ENCODE measurements at places on chromosomes 1 and 21. TPM values are rescaled to one million over a fixed set of nuclear protein-coding genes. Genes with fewer than 3 reads are reported as not detected.

DPT gene
- 21.7 TPM for total RNA-seq

ST6GALNAC3 gene
- total RNA-seq = 18.9 TPM

MASP2 gene
- total RNA-seq = not detected

HTR6 gene
- total RNA-seq = not detected

LCE2B gene
- total RNA-seq = not detected

FAM151A gene
- total RNA-seq = not detected

MIXL1 gene
- total RNA-seq = not detected

MIER1 gene
- total RNA-seq = 40.6 TPM

DISP3 gene
- not detected for total RNA-seq

GRCh38 chr1:9443913-9444445 is 95.3 kb upstream of the SLC25A33 start:
- H3K36me3 ChIP-seq = no peaks in the 10 kb centered on the region
- H3K4me3 ChIP-seq = no peak overlapping the region
- peaks cover 27% of the 10 kb centered on the region for H3K4me1 ChIP-seq
- H3K27ac ChIP-seq = no peak overlapping the region
- no peaks in the 10 kb centered on the region for H3K27me3 ChIP-seq
- no peak for DNase-seq

- DNase-seq = peak; percentile 53
- peaks cover 71% of the 10 kb centered on the region for H3K27me3 ChIP-seq
- no peaks in the 10 kb centered on the region for H3K36me3 ChIP-seq
- no peak overlapping the region for H3K27ac ChIP-seq
- H3K4me3 ChIP-seq = no peak overlapping the region
- H3K4me1 ChIP-seq = peaks cover 10% of the 10 kb centered on the region
Observed at GRCh38 chr21:39611551-39612190, 1.1 kb upstream of the B3GALT5 start.

GRCh38 chr1:111909030-111909429 is 80.4 kb downstream of the KCND3 start:
- H3K36me3 ChIP-seq = no peaks in the 10 kb centered on the region
- no peaks in the 10 kb centered on the region for H3K27me3 ChIP-seq
- DNase-seq = no peak
- H3K27ac ChIP-seq = no peak overlapping the region
- no peak overlapping the region for H3K4me3 ChIP-seq

DNA sequence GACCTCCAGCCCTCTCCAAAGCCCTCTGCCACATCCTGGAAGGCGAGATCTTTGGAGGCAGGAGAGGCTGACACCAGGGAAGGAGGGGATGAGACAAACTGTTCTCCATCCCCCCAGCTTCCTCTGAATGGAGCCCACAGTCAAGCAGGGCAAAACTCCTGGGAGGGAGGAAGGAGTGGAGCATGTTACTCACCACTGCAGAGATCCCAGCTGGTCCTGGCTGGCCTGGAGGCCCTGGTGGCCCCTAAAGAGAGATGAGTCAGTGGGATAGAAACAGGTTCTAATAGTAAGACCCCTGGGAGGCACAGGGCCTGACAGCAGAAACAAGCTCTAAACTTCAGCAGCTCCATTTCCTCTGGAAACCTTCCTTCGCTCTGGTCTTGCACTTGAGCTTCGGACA is 14.0 kb upstream of the PEF1 start:
- H3K27me3 ChIP-seq = no peaks in the 10 kb centered on the region
- no peak for DNase-seq
- H3K36me3 ChIP-seq = peaks cover 5% of the 10 kb centered on the region
- H3K27ac ChIP-seq = no peak overlapping the region
- no peak overlapping the region for H3K4me3 ChIP-seq

GRCh38 chr21:31449921-31450535 is 106.0 kb upstream of the TIAM1 start:
- H3K27ac ChIP-seq = no peak overlapping the region
- DNase-seq = no peak
- no peaks in the 10 kb centered on the region for H3K36me3 ChIP-seq
- H3K4me1 ChIP-seq = no peaks in the 10 kb centered on the region
- H3K27me3 ChIP-seq = no peaks in the 10 kb centered on the region

GRCh38 chr1:199735660-199736059 is 291.9 kb upstream of the NR5A2 start:
- no peaks in the 10 kb centered on the region for H3K27me3 ChIP-seq
- H3K36me3 ChIP-seq = no peaks in the 10 kb centered on the region
- no peaks in the 10 kb centered on the region for H3K4me1 ChIP-seq
- no peak overlapping the region for H3K4me3 ChIP-seq
- no peak for DNase-seq
- H3K27ac ChIP-seq = no peak overlapping the region

GRCh38 chr1:222090103-222090502 is 348.2 kb upstream of the DUSP10 start:
- H3K27ac ChIP-seq = no peak overlapping the region
- no peaks in the 10 kb centered on the region for H3K4me1 ChIP-seq
- no peaks in the 10 kb centered on the region for H3K27me3 ChIP-seq
- no peak for DNase-seq
- no peak overlapping the region for H3K4me3 ChIP-seq
- no peaks in the 10 kb centered on the region for H3K36me3 ChIP-seq

DNA sequence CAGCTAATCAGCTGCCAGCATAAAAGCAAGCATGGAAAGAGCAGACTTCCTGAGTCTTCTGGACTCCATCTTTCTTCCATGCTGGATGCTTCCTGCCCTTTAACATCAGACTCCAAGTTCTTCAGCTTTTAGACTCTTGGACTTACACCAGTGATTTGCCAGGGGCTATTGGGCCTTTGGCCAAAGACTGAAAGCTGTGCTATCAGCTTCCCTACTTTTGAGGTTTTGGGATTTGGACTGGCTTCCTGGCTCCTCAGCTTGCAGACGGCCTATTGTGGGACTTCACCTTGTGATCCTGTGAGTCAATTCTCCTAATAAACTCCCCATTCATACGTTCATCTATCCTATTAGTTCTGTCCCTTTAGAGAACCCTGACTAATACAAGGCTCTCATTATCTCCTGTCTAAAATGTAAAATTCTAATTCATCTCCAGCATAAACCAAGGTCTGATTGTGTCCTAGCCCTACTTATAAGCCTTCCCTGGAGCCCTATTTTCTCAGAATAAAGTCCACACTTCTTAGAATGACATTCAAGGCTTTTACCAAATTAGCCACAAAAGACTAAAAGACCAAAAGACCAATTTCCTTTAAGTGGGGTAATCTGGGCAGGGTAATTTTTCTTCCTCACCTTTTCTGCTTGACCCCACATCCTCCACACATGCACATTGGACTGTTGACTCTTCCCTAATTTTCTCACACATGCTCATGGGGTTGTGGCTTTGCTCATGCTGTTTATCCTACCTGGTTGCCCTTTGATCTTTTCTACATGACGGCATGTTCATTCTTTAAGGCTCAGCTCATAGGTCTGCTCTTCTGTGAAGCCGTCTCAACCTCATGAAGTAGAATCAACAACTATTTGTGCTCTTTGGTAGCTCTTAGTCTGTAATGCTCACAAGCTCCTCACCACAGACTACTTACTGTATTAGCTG is 18.1 kb upstream of the ENAH start:
- peak; percentile 46 for DNase-seq
- H3K4me1 ChIP-seq = no peaks in the 10 kb centered on the region
- no peaks in the 10 kb centered on the region for H3K27me3 ChIP-seq

GRCh38 chr21:33089395-33090119 is 19.6 kb downstream of the OLIG1 start:
- no peak overlapping the region for H3K27ac ChIP-seq
- DNase-seq = no peak
- H3K4me1 ChIP-seq = no peaks in the 10 kb centered on the region
- H3K4me3 ChIP-seq = no peak overlapping the region
- no peaks in the 10 kb centered on the region for H3K36me3 ChIP-seq
- H3K27me3 ChIP-seq = peaks cover 26% of the 10 kb centered on the region

DNA sequence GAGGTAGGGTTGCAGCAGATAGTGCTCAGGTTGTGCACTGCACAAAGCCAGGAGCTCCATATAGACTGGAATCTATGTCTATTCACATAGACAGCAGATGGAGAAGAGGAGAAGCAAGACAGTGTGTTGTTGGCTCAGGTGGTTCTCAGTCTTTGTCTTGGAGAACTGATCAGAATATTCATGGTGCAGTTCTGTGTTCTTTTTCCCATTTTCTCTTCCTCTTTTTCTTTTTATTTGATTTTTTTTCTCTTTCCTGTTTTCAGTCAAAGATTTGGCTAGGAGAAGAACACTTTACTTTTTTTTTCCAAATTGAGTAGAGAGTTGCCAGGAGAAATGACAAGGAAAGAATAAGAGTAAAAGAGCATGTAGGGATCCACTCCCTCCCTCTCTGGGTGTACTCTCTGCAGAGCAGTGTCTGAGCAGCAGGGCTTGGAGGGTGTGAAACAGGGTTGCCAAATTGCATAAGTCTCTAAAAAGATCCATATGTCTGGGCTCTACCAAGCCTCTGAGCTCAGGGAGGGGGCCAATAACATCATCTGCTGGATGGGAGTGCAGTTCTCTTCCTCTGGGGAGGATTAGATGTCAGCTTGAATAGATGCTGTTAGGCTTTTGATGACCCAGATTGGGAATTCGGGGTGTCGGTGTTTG is 8.7 kb upstream of the CD34 start:
- peaks cover under 1% of the 10 kb centered on the region for H3K27me3 ChIP-seq
- H3K4me1 ChIP-seq = peaks cover 5% of the 10 kb centered on the region
- no peak overlapping the region for H3K27ac ChIP-seq
- no peak for DNase-seq

GRCh38 chr1:93448292-93448982 is 519 bp downstream of the FNBP1L start:
- DNase-seq = peak; percentile 56
- H3K27ac ChIP-seq = peak overlapping the region; percentile 94
- peaks cover 43% of the 10 kb centered on the region for H3K4me1 ChIP-seq
- H3K27me3 ChIP-seq = peaks cover 23% of the 10 kb centered on the region

GRCh38 chr1:66282343-66282852 is 251.6 kb upstream of the SGIP1 start:
- H3K27ac ChIP-seq = no peak overlapping the region
- H3K4me1 ChIP-seq = no peaks in the 10 kb centered on the region
- no peaks in the 10 kb centered on the region for H3K36me3 ChIP-seq
- H3K4me3 ChIP-seq = no peak overlapping the region
- H3K27me3 ChIP-seq = no peaks in the 10 kb centered on the region
- no peak for DNase-seq

- H3K36me3 ChIP-seq = no peaks in the 10 kb centered on the region
- H3K4me1 ChIP-seq = no peaks in the 10 kb centered on the region
- H3K4me3 ChIP-seq = no peak overlapping the region
- H3K27ac ChIP-seq = no peak overlapping the region
Observed at GRCh38 chr1:217522277-217522676, 108.6 kb downstream of the GPATCH2 start.

GRCh38 chr1:9293533-9294404 is 1.1 kb downstream of the SPSB1 start:
- no peaks in the 10 kb centered on the region for H3K27me3 ChIP-seq
- DNase-seq = peak; percentile 75
- no peaks in the 10 kb centered on the region for H3K36me3 ChIP-seq
- H3K4me3 ChIP-seq = peak overlapping the region; percentile 77
- H3K27ac ChIP-seq = peak overlapping the region; percentile 93

GRCh38 chr21:42397746-42398394 is 2.0 kb upstream of the TMPRSS3 start:
- no peak overlapping the region for H3K4me3 ChIP-seq
- DNase-seq = no peak
- no peak overlapping the region for H3K27ac ChIP-seq

DNA sequence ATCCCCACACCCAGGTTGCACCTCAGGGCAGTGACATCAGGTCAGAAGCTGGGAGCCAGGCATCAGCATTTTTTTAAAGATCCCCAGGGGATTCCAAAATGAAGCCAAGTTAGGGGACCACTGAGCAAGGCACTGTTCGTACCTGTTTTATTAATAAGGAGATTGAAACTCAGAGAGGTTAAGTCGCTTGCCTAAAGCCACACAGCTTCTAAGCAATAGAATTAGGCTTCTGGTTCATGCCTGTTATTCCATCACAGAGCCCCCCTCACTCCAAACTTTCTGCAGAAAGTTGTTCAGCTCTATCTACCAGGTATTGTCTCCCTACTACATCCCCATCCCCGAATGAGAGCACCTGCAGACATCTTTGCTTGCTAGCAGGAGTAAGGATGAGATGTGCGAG is 28.7 kb downstream of the KCNN3 start:
- no peak for DNase-seq
- no peak overlapping the region for H3K27ac ChIP-seq
- no peaks in the 10 kb centered on the region for H3K36me3 ChIP-seq

- H3K4me1 ChIP-seq = peaks cover 25% of the 10 kb centered on the region
- no peaks in the 10 kb centered on the region for H3K36me3 ChIP-seq
- H3K4me3 ChIP-seq = no peak overlapping the region
- no peak for DNase-seq
- no peak overlapping the region for H3K27ac ChIP-seq
Observed at GRCh38 chr1:50667272-50667671, 244.0 kb upstream of the DMRTA2 start.

DNA sequence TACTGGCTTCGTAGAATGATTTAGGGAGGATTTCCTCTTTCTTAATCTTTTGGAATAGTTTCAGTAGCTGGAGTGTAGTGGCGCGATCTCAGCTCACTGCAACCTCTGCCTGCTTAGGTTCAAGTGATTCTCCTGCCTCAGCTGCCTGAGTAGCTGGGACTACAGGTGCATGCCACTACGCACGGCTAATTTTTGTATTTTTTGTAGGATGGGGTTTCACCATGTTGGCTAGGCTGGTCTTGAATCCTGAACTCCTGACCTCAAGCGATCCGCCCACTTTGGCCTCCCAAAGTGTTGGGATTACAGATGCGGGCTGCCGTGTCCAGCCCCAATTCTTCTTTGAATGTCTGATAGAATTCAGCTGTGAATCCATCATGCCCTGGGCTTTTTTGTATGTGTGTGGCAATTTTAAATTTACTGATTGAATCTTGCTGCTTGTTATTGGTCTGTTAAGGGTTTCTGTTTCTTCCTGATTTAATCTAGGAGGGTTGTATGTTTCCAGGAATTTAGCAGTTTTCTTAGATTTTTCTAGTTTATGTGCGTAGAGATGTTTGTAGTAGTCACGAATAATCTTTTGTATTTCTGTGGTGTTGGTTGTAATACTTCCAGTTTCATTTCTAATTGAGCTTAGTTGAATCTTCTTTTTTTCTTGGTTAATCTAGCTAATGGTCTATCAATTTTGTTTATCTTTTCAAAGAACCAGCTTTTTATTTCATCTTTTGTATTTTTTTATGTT is 15.3 kb downstream of the MAN1C1 start:
- DNase-seq = peak; percentile 9
- H3K4me1 ChIP-seq = peaks cover 20% of the 10 kb centered on the region
- no peaks in the 10 kb centered on the region for H3K36me3 ChIP-seq
- H3K4me3 ChIP-seq = no peak overlapping the region
- peak overlapping the region; percentile 57 for H3K27ac ChIP-seq
- H3K27me3 ChIP-seq = no peaks in the 10 kb centered on the region

Measured in stomach (tissue), 19 donors.